ENCODE measurements at places on chromosomes 16 and 17.

DNA sequence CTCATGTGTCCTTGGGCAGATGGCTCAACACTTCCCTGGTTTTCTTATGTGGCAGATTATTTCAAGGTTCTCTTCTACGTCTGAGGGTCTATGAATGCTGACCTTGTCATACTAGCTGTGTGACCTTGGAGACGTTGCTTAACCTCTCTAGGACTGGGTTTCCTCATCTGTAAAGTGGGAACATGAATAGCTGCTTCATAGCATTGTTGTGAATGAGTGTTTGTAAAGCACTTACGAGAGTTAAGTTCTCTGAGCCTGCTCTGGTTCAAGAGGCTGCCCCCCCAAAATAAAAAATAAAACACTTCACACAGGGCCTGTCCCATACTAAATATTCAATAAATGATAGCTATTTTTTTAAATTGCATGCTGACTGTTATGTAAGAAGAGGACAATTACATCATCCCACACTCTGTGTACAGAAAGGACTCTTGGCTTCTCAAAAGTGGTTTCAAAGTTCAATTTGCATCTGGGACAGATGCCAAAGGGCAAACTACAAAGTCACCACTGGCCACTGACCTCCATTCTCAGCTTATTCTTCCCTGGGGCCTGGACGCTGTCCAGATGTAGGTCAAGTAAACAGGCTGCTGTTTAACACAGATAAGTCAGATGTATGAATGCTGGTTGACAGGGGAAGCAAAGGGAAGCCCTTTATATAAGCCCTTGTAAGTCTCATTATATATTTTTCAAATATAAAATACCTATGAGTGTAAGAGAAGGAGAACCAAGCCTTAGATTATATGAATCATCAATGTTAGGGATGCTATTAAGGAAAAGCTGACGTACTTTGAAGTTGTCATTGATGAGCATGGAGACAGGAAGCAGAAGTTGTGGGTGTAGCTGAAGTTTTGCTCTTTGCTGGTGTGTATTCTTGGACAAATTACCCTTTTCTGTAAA, 15.4 kb upstream of the NDEL1 start:
- peak; percentile 15 for DNase-seq

GRCh38 chr17:82053130-82053529, 1.4 kb downstream of the GPS1 start:
- no peak for DNase-seq

- no peak for DNase-seq
Observed at GRCh38 chr17:77429369-77429968, 288.7 kb downstream of the SEC14L1 start.

DNA sequence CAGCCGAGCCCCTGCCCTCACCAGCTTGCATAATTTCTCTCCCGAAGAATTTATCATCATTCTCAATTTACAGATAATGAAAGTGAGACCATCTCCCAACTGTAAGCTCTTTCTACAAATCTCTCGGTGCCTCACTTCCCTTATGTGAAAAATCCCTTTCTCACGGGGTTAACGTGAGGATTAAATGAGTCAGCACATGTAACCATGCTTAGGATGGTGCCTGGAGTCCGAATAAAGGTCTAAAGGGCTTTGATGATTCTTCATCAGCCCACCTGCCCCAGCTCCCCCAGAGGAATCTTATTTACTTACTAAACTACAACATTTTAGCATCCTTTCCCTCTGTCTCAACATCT, 24.8 kb upstream of the PIK3R6 start:
- DNase-seq, result no peak

Data from GM03348 (cell line).